ENCODE measurements at places on chromosomes 4 and X.

- no peak for DNase-seq
Measured at GRCh38 chrX:18543738-18544137, 118.3 kb downstream of the CDKL5 start.

GRCh38 chr4:189060104-189060503, 880.6 kb upstream of the FRG1 start:
- no peak for DNase-seq

DNA sequence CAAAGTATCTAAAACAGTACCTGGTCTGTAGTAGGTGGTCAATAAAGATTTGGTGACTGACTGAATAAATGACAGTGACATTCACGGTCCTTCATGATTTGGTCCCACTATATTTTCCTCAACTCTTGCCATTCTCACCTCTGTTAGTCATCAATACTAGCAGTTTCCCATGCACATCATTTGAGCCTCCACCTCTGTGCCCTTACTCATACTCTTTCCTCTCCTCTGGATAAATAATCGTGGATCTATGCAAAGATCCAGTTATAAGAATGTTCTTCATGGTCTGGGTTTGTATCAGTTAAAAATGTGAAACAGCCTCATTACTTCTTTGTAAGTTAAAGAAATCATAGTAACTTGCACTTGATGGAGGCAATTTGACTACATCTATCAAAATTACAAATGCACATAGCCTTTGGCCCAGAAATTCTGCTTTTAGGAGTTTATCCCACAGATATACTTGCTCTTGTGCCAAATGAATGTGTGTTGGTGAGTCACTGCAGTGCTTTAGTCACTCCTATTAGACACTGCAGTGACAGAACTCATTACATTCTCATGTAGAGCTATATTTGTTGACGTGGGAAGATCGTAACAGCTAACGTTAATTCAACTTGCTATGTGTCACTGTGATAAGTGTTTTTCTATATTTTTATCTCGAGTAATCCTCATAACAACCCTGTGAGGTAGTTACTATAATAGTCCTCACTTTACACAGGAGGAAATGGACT, 121.9 kb upstream of the SMIM10 start:
- DNase-seq, result no peak

DNA sequence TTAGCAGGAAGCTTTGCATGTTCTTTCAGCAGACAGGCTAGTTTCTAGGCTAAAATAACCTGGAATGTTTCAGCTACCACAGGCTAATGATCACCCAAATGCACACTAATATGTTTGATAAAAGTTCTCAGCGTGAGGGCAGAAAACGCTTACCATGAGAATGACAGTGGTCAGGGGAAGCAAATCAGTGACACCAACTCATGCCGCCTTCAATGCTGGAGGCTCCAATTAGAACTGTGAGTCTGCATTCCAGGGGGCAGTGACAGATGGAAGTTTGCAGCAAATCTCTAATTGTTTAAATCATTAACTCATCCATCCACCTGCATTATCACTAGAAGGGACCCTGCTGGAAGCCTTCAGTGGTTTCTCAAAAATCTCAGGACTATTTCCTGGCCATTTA, 43.2 kb downstream of the ANOS1 start:
- DNase-seq, result no peak

- no peak for DNase-seq
Measured at GRCh38 chr4:142383354-142383753, 462.7 kb downstream of the INPP4B start.

- no peak for DNase-seq
Measured at GRCh38 chr4:71262161-71262560, 76.7 kb upstream of the SLC4A4 start.

DNA sequence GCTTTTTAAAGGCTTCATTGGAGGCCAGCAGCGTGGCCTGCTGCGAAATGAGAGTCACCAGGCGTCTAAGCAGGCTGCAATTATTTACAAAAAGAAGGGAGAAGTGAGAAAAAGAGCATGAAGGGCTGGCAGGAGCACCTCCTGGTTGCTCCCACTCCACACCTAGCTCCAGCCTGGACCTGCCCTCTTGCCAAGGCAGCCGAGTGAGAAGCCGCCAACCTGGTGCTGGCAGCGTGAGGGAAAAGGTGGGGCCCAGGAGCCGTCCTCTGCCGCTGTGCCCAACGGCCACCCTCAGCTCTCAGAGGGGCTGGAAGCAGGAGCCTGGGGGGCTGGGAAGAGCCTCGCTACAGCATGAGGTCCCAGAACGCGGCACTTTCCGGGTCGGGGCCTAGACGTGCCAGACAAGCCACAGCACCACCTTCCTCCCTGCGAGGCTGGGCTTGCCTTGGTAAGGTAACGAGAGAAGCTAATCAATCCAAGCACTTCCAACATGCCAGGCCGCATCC, 16.3 kb downstream of the SLC6A8 start:
- no peak for DNase-seq

GRCh38 chrX:23742174-23742696, 841 bp downstream of the ACOT9 start:
- DNase-seq, result no peak

GRCh38 chr4:71453531-71453930, 114.7 kb downstream of the SLC4A4 start:
- no peak for DNase-seq

GRCh38 chrX:138885886-138886285, 174.4 kb upstream of the FGF13 start:
- DNase-seq, result no peak

DNA sequence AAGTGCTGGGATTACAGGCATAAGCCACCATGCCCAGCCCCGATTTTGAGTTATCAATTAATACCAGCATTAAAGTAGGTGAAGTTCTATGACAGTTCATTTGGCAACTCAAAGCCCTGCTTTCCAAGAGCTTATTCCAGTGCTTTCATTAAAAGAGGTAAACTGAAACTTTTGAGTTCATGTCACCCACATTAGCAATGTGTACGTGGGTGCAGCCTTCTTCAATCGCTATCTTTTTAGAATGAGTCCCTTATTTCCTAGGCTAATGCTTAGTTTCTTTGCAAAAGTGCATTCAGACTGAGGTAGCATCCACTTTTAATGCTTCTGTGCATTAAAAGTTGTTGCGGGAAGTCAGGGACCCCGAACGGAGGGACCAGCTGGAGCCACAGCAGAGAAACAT, 26.1 kb upstream of the MTNR1A start:
- DNase-seq, result no peak

DNA sequence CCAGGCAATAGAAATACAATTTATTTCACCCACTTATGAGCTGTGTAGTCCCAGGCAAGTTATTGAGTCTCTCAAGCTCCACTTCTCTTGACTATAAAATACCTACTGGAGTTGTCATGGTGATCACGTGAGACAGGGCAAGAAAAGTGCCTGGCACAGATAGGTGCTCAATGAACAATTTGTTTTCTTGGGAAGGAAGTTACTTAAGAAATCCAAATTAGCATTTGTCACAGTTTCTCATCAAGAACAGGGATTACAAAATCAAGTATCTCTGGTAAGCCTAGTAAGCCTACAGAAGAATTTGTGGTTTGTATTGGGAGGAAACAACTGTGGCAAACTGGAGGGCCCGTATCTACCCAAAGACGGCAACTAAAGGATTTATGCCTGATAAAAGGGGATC, 37.5 kb upstream of the RASGEF1B start:
- DNase-seq, result no peak

- DNase-seq, result no peak
Measured at GRCh38 chrX:17703201-17703600, 34.1 kb upstream of the SCML1 start.

DNA sequence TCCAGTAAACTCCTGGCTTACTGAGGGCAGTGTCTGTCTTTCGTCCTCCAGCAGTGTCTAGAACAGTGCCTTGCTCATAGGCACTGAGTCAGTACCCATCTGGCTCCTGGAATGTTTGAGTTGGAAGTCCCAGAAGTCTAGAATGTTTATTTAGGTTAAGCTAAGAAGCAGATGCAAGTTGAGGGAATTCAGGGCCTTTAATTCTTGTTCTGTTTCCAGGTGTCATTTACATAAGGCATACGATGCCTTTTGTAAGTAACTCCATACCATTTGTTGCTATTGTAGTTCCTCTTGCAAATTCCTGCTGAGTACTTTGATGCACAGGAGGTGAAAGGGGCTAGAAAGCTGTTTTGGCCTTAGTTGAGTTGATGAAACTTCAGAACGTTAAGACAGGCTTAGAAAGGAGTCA, 22.2 kb downstream of the ARHGAP10 start:
- no peak for DNase-seq

DNA sequence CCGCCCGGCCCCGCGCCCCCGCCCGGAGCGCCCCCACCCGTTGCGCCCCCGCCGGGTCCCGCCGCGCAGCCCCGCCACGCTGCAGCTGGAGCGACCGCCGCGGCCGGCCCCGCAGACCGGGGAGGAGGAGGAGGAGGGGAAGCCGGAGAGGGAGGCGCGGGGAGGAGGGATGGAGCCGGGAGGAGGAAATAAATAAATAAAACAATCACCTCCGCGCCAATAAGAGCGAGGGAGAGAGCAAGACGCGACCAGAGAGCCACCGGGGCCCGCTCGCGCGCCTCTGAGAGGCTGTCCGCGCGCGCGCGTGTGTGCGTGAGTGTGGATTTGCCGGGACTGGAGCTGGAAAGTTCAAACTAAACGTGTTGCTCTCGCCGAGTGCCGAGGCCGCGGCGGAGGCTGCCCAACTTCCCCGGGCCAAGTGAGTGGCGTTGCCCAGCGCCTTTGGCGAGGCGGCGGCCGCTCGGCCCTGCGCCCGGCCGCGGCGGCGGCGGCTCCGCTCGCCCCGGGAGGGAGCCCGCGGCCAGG, 2184.4 kb upstream of the TENM3 start:
- DNase-seq, result no peak

DNA sequence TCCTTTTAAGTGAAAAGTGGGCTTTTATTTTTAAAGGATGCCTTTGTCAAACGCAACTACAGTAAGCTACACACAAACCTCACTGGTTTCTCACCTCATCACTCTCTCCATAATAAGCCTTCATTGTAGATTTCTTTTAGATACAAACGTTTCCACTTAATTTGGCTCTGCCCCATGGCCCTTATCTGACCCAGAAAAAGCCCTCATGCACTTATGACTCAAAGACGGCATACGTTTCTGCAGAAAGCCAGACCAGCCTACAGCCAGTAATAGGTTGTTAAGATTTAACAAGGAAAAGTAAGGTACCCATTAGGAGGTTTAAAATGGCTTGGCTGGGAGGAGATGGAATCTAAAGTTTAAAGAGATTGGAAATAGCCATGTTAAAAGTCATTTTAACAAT, 914.6 kb upstream of the INTU start:
- DNase-seq, result no peak

GRCh38 chr4:152050106-152050505, 289.3 kb upstream of the GATB start:
- DNase-seq, result no peak

DNA sequence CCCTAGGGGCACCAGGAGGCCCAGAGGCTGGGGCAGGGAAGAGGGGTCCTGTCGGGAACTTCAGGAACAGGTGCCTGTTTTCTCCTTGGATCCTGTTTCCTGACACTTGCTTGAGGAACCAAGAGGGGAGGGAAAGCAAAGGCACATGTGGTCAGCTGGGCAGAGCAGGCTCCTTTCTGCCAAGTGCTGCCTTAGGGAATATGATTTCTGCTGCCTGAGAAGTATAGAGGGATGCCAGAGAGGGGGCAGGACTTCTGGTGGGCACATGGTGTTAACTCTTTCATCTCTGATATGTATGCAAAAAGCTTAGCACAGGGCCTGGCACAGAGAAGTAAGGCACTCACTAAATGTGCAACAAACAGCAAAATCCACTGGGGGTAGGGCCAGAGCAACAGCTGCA, 51.2 kb upstream of the PJA1 start:
- no peak for DNase-seq

GRCh38 chrX:38206036-38206435, 14.6 kb downstream of the SRPX start:
- DNase-seq, result no peak

DNA sequence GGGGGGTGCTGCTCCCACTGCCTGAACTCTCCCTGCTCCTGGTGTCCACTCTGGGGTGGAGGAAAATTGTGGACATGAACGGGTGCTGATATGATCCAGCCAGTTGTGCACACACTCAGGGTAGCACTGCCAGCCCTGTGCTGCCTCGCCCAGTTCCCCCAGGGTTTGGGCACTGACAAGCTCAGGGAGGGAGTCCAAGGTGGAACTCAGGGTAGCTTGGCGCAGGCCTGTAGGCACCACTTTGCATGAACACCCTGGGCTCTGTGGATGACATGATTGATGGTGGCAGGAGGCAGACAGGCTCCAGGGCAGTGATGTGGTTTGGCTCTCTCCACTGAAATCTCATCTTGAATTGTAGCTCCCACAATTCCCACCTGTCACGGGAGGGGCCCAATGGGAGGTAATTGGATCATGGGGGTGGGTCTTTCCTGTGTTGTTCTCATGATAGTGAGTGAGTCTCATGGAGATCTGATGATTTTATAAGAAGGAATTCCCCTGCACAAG, 572.0 kb upstream of the PABPC4L start:
- no peak for DNase-seq

- DNase-seq, result no peak
Measured at GRCh38 chrX:91434351-91435168, at the start of gene PABPC5. TSS of gene PABPC5 (plus strand) at chrX:91434839. CDS start at chrX:91435578, 739 bp downstream.

DNA sequence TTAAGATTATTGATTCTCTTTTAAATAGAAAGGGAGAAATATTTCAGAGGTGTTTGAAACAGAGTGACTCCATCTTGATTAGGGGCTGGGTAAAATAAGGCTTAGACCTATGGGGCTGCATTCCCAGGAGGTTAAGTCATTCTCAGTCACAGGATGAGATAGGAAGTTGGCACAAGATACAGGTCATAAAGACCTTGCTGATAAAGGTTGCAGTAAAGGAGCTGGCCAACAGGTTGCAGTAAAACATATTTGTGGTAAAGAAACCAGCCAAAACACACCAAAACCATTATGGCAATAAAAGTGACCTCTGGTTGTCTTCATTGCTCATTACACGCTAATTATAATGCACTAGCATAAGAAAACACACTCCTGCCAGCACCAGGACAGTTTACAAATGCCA, 165.0 kb downstream of the SPIN4 start:
- DNase-seq, result no peak

DNA sequence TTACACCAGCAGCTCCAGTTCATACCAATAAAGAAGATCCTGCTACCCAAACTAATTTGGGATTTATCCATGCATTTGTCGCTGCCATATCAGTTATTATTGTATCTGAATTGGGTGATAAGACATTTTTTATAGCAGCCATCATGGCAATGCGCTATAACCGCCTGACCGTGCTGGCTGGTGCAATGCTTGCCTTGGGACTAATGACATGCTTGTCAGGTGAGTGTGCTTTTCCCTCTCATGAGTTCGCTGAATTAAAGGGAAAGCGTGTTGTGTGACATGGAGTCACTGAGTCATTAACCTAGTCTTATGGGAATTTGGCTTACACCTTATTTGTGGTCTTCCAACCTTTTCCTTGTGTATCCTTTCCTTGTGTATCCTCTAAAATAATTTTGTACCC, 15.9 kb downstream of the TMEM165 start:
- no peak for DNase-seq

Measured in stimulated activated CD4-positive, alpha-beta T cell treated with anti-CD3 and anti-CD28 coated beads, TNF-alpha, amount 100 ng/mL, for 24 hours (primary cell).